B cell (primary cell): ENCODE measurements at places on chromosomes 12 and 14. TPM values are rescaled to one million over a fixed set of nuclear protein-coding genes. Genes with fewer than 3 reads are reported as not detected.

GRCh38 chr12:62873826-62874448 is 61.0 kb downstream of the PPM1H start:
- DNase-seq = no peak

GRCh38 chr12:94987801-94988200 is 15.7 kb downstream of the NDUFA12 start:
- no peak for DNase-seq

GRCh38 chr14:88044776-88045446 is 40.0 kb downstream of the GPR65 start:
- no peak for DNase-seq

The TMEM19 gene
- total RNA-seq = 39.4 and 45.5 TPM in 2 replicates

The PMEL gene
- 0.32 and 0.90 TPM in 2 replicates for total RNA-seq

- no peak for DNase-seq
Observed at GRCh38 chr14:80428171-80428570, 216.9 kb upstream of the DIO2 start.

DNA sequence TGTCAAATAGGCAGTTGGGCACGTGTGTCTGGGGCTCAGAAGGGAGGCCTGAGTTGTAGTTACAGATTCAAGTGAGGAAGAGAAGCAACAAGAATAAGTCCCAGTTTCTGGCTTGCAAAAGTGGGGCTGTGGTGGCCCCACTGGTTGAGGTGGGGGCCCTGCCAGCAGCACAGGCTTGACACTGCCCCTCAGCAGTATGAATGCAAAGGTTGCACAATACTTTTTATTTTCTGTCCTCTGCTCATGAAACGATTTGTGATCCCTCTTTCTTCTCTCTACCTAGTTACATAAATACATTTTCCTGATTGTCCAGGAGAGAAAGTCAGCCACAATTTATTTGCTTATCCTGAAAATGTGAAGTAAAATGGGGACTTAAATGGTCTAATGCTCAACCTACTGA is 577.8 kb downstream of the AACS start:
- DNase-seq = no peak

GRCh38 chr12:64145226-64145625 is 76.9 kb downstream of the KICS2 start:
- DNase-seq = no peak

DNA sequence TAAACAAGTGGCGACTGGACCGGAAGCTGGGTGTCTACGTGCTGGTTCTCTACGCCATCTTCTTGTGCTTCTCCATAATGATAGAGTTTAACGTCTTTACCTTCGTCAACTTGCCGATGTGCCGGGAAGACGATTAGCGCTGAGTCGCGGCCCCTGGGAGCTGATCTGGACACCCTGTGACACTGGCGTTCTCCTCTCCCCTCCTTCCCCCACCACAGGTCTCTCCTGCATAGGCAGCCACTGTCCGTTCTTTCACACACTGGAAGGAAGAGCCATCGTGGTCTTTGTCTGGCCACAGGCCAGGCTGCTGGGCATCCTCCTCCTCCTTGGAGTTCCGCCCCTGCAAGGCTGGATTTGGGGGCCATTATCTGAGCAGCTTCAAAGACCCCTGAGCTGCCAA is 20.1 kb upstream of the RIN3 start:
- DNase-seq = no peak

DNA sequence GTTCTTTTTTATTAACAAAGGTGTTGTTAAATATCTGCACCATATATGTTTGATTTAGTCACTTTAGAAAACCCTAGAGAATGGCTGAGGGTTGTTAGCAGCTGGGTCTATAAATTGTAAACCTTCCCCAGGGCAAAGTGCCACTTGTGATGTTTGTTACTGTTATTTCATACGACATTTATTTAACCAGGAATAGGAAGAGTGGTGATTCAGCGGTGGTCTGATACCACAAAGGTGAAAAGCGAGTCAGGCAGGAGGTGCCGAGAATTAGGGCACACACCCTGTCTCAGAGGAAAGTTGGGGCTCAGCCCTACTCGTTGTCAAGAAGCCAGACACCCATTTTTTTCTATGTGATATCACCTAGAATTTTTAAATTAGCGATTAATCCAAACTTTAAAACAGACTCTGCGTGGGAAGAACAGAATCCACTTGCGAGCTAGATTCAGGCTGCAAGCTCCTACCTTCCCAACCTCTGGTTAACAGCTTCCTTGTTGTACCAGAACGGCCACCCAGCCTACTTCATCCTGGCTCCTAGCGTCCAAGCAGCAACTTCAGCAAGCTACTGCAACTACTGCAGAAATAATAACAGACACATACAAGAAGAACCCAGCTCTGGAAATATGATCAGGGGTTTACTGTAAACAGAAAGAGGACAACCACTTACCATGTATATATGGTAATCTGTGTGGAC is 126.7 kb downstream of the TMEM132D start:
- DNase-seq = no peak

DNA sequence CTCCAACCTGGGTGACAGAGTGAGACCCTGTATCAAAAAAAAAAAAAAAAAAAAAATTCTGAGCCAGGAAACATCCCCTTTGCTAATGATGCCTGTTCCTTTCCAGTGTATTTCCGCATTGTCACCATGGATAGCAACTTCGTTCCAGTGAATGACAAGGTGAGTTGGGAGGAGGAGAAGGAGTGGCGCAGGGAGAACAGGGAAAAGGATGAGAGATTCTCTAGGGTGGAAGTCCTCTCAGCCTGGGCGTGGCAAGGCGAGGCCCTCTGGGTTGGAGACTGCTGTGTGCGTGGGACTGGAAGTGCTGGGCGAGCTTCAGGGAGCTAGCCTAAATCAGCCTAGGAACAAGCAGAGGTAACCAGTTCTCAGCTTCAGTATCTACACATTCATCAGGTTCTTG is 7.2 kb downstream of the A2ML1 start:
- DNase-seq = no peak

DNA sequence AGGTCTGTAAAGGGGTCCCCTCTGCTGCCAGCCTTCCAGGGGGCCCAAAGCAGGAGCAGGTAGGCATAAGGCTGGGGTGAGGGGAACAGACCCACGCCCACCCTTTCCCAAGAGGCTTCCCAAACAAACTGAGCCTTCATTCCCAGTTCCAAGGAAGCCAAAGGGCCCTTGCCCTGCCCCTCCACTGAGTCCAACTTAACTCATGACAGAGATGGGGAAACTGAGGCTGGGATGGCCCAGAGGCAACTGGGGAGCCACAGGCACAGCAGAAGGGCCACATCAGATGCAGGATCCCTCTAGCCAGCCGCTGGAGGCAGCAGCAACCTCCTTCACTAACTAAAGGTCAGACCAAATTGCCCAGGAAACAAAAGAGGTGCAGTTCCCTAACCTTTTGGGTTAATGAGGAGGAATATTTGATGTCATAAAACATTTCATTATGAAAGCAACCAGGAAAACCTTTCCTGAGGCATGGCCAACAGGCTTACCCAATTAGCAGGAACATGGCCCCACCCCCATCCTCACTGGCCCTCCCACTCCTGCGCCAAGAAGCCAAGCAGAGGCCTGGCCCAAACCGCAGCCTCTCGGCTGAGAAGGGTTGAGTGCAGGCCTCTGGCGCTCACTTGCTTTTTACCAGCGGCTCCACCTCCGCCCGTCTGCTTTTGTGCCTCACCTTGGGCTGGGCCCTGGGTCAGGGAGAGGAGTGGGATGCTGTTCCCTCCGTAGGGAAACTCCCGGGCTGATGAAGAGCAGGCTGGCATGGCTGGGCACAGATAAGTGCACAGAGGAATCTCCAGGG is 293.5 kb upstream of the RTL1 start:
- no peak for DNase-seq

- no peak for DNase-seq
Observed at GRCh38 chr12:85654456-85654840, 181.8 kb downstream of the RASSF9 start.

- DNase-seq = no peak
Observed at GRCh38 chr12:82937151-82937550, 250.4 kb downstream of the TMTC2 start.

The KRT80 gene
- total RNA-seq = not detected in 2 replicates

The TAMALIN gene
- 136 and 139 TPM in 2 replicates for total RNA-seq

The AQP2 gene
- total RNA-seq = not detected in 2 replicates

The DDX11 gene
- total RNA-seq = 56.0 and 68.0 TPM in 2 replicates

The CAMKK2 gene
- total RNA-seq = 17.1 and 22.0 TPM in 2 replicates

DNA sequence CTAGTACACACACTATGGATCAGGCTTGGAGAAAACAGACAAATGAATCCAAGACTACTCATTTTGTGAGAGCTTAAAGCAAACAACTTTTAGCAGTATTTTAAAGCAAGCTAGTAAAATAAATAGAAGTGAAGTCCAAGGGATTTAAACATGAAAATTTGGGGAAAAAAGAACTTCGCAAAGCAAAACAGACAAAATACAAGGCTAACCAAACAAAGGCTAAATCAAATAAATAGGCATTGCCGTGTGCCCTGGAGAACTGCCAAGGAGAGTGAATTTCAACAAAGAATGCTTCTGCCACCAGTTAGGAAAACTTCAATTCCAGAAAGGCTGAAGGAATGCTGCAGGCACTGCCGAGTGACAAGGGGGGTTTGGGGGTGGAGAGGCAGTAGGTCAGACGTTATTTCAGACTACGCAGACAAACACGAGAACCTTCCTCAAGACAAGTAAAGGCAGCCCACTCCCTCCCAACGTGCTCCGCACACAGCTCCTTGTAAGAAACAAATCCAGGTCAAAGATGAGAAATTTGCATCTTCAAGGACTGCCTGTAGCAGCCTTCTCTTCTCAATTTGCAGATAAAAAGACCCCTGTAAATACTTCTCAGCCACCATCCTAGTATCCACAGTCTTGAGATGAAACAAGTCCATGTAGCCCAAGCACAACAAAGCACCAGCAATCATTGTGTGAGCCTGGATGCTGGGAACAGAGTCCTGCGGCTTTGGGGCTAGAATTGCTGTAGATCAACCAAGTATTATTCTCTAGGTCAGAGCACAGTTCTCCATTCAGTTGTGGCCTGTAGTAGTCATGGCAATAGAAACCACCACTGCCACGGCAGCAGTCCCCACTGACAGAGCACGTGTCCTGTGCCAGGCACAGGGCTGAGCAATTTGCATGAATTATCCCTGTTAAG is 43.3 kb downstream of the EFCAB11 start:
- DNase-seq = no peak

DNA sequence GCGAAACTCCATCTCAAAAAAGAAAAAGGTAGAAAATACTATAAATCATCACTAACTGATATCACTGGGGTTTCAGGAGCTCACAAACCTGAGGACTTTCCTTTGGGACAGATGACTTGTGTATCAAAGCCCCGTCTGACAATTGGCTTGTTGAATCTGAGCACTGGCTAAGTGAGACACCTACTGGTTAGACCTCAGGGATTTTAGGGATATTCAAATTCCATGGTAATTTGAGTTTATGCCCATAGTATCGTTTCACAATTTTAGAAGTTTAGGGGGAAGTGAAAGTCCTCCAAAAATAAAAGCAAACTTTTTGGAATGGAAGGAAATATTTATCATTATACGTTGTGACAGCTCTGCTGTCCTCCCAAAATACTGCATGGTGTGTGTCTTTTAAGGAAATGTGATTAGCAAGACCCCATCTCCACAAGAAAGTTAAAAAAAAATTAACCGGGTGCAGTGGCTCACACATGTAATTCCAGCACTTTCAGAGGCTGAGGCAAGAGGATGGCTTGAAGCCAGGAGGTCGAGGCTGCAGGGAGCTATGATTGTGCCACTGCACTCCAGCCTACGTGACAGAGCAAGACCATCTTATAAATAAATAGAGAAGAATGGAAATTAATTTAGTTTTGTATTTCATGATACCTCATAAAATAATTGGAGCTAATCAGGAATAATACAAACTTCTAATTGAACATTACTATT is 49.2 kb downstream of the FBXL14 start:
- no peak for DNase-seq

DNA sequence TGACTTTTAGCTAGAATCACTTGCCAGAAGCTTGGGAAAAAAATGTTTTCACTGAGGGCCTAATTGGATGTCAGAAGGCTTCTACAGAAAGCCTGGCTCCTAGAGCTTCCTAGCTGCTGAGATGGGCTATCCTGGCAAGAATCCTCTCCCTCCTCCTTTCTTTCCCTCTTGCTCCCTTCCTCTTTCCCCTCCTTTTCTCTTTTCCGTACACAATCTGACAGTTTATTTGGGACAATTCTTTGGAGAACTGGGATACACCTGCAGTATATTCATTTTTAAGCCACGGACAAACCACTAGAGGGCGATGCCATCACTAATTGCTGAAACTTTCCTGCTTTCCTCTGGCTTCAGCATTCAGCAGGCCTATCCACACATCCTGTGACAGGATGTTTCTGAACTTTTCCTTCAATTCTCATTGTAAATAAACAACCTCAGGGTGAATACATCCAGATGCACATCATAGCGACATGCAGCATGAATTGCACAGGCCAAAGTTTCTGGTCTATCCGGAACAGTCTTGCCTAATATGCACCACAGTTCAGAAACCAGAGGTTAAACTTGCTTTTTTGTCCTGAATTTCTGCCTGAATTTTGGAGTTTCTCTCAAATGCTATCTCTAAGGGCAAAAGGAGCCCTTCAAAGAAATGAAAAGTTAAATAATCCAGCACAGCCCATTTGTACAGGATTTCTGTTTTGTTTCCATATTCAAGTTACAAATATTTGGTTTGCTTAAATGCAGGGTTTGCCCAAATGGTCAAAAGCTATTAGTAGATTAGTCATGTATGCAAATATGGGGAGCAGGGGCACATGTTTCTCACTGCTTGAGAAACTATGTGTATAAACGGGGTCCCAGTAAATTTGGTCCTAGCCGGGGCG is 142.8 kb downstream of the PAWR start:
- DNase-seq = peak; percentile 50

DNA sequence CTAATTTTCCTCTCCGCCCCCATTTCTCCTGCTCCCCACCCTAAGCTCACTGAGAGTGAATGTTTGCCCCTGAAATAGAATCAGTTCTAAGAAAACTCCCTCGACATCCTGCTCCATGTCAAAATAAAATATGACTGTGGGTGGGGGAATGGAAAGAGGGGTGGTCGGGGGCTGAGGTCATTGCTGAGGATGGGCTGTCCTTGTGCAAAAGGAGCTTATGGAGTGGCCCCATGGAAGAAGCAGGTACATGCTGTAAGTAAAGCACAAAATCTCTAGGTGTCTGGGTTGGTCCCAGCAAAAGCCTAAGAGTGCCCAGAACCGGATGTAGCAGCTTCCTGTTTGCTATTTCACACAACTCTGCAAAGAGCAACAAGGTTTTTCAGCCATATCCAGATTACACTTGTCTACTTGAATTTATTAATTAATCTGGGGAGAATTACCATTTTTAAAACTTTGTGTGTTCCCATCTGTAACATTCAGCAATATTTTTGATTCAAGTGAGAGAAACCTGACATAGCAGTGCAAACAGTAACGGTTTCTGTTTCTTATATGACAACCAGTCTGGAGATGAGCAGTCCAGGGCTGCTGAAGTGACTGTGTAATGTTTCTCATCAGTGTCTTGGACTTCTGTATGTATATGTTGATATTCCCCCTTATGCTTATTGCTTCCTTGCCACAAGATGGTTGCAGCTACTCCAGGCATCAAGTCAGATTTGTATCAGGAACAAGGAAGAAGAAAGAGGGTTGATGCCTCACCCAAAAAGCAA is 40.4 kb upstream of the GZMB start:
- peak; percentile 60 for DNase-seq
